NCI-H526 (cell line): ENCODE measurements at places on chromosomes 2 and 18.

- no peak for DNase-seq
These were observed 267.6 kb downstream of the RBM43 start for GRCh38 chr2:150994076-150994475.

DNA sequence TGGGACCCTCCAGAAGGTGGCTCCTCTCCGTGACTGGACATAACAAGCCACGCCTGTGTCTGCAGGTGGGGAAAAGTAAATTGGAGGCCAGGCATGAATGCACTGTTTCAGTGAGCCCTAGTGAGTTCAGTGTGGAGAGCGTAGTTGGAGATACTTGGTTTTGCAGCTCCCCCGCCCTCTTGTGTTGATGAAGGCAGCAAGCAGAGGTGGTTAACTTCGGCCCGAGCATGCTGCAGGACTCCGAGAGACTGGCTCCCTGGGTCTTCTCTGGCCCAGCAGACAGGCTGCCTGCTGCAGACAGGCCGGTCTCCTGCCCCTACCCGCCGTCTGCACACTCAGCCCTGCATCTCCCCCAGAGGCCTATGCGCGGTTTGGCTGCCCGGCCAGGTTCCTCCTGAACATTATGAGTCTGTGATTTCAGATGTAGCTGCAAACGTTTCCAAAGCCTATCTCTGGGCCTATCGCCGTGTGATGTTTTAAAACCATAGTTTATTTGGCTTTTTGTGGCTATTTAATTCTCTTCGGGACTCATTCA, 102.4 kb downstream of the LDLRAD4 start:
- no peak for DNase-seq

- no peak for DNase-seq
These were observed 758.7 kb upstream of the FSHR start for GRCh38 chr2:49913025-49913424.

DNA sequence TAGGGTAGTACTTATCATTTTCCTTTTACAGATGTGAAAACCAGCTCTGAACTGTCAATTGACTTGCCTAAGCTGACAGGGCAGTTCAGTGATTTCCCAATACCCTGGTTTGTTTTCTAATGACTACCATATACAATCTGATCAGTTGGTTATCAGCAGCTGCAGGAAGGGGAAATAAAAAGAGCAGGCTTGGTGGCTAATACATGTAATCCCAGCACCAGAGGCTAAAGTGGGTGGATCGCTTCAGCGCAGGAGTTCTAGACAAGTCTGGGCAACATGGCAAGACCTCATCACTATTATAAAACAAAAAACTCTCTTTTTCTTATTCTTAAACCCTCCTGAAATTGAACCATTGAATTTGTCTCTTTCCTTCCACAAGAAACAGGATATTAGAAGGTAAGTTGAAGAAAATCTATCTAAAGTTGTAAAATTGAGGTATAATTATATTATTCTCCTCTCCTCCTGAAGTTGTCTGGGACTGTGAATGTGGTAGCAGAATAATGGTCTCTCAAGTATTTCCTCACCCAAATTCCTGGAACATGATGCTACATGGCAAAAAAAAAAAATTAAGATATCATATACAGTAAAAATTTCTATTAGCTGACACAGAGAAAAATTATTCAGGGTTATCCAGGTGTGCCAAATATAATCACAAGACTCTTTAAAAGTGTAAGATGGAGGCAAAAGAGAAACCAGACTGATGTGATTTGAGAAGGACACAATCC, 1441.6 kb downstream of the SUCLG1 start:
- DNase-seq: no peak

DNA sequence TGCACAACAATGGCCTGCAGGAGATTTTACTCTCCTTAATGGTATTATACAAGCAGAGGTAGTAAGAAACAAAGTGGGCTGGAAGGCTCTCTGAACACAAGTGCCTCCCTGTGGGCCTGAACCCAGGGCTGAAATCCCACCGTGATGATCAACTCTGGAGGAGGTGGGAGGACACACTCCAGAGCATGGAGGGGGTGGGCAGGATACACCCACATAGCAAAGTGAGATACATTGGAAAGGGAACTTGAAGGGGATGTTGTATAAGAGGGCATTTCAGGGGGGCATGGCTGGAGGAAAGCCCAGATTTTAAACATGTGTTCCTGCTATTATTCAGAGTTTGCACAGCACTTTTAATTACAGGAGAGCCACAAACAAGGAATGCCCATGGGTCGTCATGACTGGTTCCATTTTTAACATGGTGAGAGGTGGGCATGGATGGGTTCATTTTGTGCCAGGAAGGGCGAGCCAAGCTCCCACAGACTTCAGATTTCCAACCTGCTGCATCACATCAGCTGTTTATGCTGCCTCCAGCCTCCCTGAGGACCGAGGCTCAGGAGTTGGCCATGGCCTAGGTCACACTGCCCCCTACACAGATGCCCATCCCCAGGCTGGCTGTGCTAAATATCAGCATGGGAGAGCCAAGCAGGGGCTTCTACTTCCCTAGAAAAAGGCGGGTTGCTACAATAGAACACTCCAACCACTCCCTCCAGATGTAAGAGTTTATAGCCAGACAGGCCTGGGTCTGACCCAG, 416.2 kb upstream of the ID2 start:
- no peak for DNase-seq

DNA sequence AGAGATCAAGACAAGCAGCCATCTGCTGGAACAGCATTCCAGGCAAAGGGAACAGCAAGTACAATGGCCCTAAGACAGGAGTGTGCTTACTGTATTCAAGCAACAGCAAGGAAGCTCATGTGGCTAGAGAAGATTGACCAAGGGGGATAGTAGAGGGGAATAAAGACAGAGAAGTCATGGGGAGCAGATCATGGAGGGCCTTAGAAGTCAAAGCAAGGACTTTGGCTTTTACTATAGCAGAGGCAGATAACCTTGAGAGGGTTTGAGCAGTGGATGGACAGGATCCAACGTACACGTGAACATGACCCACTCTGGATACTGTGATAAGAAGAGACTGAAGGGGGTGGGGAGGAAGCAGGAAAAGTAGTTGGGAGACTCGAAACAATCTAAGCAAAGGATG, 26.9 kb downstream of the SP5 start:
- no peak for DNase-seq

DNA sequence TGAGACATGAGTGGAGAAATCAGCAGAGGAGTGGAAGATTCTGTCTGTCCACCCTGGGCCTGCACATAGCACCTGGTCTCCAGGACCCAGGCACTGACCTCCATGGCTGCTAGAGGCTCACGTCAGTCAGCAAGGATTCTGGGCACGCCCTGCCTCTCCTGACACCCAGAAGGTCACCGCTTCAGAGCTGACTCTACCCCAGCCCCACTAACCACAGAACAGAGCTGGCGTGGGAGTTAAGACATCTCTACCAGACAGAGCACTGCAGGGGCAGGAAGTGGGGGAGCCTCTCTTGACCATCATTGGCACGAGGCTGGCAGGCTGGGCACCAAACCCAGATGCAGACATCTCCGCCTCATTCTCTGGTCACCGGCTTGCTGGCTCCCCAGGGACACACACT, 3.0 kb downstream of the ADCY3 start:
- DNase-seq: no peak

GRCh38 chr2:120348134-120348736, 2.3 kb downstream of the INHBB start:
- peak; percentile 68 for DNase-seq

DNA sequence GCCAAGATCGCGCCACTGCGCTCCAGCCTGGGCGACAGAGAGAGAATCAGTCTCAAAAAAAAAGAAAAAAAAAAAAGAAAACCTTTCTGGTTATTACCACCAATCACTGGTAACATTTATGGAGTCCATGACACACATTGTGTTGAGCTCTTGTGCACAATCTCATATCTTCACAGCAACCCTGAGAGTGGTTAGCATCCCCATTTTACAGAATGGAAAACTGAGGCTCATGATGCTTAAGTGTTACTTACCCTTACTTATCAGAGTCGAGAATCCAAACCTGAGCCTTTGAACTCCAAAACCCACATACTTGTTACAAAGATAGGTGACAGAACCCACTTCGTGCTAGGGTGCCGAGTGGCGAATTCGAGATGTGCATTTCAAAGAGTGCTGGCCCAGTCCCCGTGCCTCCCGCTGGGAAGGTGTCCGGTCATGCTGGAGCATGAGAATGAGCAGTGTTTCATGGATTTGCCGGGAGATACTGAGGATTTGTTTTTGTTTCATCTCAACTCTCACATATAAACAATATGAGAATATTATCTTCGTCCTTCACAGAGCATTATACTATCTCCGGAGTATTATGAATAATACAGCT, 50.9 kb downstream of the CYP27C1 start:
- DNase-seq: no peak

GRCh38 chr18:8706791-8707555, 1.6 kb downstream of the MTCL1 start:
- DNase-seq: peak; percentile 27

DNA sequence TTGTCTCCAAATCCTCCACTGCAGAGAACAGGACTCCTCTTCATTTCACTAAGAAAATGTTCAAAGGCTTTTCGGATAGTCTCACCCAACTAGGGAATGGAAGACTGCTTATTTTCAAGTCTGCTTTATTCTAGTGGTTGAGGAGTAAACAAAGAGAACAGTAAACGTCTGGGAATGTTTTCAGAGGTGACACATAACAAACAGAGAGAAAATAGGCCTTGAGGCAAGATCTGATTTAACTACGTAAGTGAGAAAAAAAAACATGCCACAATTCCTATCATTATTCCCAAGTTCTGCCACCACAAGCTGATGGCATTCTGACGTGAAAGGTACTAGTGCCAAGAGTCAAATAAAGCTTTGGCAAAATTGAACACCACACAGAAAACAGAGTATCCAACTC, 16.7 kb upstream of the WIPF1 start:
- DNase-seq: no peak

DNA sequence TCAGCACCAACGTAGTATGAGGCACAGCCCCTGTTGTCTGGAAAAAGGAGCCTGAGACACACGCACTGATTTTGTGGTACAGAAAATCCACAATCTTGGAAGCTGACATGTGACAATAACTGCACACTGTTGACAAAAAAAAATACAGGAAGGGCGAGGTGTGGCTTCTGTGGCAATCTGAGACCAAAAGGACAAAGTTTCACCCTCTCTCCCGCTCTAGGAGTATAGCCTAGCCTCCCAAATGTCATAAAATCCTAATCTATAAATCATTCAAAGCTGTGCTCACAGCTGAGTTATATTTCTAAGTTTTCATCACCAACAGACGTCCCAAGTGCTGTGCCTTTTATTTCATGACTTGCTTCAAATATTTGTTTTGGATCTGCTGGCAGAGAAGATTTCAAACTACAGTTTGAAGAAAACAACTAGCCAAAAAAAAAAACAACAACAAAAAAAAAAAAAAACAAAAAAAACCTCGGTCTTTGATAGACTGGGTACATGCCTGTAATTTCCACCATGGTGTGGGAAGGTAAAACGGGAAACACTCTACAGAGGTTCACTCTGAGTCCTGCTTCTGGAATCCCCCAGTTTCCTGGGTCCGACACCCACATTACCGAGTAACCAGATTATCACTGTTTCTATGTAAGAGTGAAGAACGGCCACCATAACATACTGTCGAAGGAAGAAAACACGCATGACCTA, 61.0 kb downstream of the C2orf76 start:
- DNase-seq: no peak

GRCh38 chr18:12254820-12255511, 805 bp downstream of the CIDEA start:
- DNase-seq: no peak

DNA sequence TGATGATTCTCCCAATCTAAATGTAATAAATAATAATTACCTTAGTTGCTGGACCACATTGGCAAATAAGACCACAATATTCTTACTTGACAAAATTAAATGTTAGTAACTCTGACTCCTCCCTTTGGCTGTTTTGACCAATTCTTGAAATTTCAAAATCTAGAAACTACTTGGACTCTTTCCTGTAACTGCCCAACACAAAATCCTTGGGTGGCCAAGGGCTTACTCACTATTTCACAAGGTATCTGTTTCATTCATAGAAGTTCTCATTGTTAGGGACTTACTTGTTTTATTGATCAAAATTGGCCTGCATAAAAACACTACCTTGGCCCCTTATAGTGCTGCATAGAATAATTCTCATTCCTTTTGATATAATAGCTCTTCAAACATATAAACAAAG, 19.4 kb downstream of the CDH20 start:
- DNase-seq: no peak

GRCh38 chr18:331221-331821, 63.5 kb upstream of the THOC1 start:
- DNase-seq: no peak

DNA sequence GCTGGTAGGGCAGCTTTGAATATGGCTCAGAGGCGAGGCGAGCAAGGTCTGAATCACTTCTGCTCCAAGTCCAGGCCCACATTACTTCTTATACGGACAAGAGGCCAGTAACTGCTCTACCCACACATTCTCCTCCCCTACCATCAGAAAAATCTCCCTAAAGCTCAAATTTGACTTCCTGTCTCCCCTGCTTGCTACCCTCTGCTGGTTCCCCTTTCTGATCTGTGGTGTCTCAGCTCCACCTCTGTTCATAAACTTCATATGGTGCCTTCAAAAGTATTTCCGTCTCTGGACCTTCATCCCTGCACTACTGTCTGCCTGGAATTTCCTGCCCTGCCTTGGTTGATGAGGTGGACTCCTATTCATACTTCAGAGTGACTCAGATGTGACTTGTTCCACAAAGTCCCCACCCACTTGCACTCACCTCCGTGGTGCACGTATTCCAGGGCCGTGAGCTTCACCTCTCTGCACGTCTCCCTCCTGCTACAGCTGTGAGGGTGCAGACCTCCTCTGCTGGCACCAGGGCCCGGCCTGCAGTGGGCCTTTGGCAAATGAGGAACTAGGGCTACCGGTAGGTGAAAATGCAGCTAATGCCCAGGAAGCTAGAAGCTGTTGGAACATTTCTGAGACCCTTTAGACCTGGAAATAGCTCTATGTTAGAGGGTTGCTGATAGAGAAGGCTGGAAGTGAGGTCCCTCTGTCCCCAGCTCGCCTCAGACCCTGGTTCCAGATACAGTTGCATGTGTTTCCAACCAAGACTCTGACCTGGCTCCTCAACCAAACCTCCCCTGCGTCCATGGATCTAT, 24.6 kb upstream of the KCMF1 start:
- no peak for DNase-seq

DNA sequence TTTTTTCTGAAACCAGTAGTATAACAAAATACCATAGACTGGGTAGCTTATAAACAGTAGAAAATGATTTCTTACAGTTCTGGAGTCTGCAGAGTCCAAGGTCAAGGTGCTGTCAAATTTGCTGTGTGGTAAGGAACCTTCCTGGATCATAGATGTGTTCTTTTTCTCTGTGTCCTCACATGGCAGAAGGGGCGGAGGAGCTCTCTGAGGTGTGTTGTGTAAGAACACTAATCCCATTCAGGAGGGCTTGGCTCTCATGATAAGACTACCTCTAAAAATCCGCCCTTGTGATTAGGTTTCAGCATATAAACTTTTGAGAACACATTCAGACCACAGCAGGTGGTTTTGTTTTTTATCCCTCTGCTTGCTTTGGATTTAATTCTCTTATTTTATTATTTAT, 25.7 kb downstream of the ANKRD62 start:
- DNase-seq: no peak

- DNase-seq: no peak
These were observed 75.9 kb downstream of the TMEM182 start for GRCh38 chr2:102837626-102838198.
